ENCODE measurements at places on chromosomes 2 and 18.

DNA sequence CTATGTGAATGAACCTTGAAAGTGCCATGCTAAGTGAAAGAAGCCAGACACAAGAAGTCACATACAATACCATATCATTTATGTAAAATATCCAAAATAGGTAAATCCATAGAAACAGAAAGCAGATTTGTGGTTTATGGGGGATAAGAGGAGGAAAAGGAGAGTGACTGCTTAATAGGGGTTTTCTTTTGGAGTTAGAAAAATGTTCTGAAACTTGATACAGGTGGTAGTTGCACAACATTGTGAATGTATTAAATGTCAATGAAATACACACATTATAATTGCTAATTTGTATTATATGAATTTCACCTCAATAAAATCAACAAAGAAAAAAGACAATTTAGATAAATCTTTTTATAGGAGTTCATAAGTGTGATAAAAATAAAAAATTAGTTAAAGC is 37.1 kb downstream of the MEMO1 start:
- DNase-seq, result no peak

GRCh38 chr2:152115952-152116351 is 17.1 kb upstream of the CACNB4 start:
- DNase-seq, result no peak

DNA sequence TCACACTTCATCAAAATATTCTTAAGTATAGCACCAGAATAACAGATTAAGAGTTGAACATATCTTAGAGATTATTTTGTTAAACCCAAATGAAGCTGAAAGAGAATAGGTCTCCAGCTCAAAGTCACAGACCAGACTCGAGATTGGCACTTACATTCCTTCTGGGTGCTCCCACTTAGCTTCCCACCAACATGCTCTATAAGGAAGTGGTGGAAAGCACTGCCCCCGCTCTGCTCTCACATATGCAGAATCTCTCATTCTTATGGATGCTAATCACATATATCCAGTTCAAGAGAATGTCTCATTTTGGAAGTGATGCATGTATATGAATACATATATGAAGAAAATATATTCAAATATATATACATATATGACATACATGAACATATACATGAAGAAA is 71.5 kb upstream of the CD226 start:
- DNase-seq, result no peak

DNA sequence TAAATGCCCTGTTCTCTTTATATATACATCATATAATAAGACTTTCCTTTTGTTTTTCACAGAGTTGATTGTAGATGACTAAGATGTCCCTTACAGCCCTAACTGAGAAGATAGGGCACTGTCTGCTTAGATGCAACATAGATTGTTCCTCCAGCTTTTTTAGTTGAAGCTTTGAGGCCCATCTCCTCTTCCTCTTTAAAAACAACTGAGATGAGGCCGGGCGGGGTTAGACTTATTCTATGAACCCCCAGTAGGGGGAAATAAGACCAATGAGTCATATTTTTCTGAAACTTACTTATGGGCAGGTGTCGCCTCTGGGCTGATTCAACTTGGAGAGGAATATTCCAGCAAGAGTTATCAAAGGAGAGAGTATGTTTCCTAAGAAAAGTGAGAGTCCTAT is 84.6 kb downstream of the FBXO15 start:
- DNase-seq, result no peak

GRCh38 chr18:3869848-3870247 is 419.9 kb downstream of the TGIF1 start:
- DNase-seq, result peak; percentile 52

DNA sequence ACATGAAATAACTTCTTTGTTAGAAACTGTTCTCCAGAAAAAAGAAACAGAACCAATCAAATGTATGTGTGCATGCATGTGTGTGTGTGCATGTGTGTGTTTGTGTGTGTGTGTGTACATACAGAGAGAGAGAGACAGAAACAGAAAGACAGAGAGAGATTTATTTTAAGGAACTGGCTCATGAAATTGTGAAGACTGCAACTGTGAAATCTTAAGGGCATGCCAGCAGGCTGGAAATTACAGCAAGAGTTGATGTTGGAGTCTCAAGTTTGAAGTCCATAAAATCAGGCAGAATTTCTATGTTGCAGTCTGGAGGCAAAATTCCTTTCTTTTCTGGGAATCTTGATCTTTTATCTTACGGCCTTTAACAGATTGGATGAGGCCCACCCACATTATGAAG is 168.9 kb upstream of the CDH20 start:
- DNase-seq, result no peak

DNA sequence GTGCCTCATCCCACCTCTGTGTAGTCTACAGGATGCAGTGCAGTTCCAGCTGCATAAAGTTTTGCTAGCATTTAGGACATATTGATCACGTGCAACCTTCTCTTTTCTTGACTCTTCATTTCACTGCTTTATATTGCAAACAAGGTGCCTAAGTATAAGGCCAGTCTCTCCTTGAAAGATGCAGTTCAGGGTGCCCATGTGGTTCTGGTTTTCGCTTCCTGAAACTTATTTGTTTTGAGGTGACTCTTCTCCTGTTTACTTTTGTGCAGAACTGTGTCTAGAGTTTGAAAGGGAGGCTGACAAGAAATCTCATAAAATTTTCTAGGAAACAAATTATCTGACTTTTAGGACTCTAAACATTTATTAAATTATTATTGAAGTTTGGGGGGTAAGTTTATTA is 189.9 kb downstream of the UBE2E3 start:
- no peak for DNase-seq

DNA sequence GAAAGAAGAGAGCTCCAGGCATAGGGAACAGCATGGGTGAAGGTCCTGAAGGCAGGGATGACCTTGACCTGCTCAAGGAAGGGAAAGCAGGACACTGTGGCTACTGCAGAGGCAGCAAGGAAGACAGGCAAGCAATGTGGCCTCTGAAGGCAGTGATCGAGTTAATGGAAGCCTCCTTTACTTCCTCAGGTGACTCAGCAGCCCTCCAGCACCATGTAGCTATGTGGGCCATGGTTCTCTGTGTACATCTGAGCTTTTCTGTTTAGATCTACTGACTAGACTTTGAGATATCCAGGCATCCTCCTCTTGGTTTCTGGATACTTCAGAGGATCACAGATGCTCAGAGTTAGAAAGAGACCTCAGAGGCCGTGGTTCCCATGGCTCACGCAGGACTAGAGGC is 107.3 kb upstream of the PID1 start:
- DNase-seq, result no peak

- DNase-seq, result no peak
Measured at GRCh38 chr18:6251084-6251483, 163.6 kb downstream of the L3MBTL4 start.

DNA sequence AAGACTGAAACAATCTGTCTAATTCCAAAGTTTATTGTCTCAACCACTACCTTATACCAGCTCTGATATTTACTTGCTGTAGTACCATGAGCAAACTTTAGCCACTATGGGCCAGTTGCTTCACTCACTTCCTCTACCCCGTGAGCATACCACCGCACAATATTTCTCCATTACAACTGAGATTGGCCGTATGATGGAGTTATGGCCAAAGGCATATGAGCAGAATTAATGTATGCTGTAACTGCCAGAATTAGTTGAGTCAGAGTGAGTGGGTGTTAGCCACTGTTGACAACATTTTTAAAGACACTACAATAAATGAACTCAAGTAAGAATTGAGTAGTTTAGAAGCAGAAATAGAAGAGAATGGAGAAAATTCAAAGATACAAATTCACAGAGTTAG is 69.7 kb downstream of the LRATD1 start:
- no peak for DNase-seq

GRCh38 chr2:216119146-216119545 is 10.0 kb downstream of the XRCC5 start:
- no peak for DNase-seq

DNA sequence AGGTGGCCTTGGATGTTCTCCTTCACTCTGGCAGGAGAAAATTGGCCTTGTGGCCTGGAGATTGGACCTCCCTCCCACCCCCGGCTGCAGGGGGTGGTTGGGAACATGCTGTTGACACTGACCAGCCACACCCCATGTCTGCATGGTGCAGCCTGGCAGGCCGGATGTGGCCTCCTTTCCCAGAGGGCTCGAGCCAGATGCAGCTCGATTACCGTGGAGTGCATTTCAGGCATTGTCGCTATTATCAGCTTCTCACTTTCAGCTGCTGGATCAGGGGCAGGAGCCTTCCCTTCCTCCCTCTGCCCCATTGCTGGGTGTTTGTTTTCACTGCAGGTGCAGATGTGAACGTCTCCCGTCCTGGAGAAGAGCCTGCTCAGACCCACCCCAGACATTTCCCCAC is 211.0 kb upstream of the SIX2 start:
- DNase-seq, result no peak

DNA sequence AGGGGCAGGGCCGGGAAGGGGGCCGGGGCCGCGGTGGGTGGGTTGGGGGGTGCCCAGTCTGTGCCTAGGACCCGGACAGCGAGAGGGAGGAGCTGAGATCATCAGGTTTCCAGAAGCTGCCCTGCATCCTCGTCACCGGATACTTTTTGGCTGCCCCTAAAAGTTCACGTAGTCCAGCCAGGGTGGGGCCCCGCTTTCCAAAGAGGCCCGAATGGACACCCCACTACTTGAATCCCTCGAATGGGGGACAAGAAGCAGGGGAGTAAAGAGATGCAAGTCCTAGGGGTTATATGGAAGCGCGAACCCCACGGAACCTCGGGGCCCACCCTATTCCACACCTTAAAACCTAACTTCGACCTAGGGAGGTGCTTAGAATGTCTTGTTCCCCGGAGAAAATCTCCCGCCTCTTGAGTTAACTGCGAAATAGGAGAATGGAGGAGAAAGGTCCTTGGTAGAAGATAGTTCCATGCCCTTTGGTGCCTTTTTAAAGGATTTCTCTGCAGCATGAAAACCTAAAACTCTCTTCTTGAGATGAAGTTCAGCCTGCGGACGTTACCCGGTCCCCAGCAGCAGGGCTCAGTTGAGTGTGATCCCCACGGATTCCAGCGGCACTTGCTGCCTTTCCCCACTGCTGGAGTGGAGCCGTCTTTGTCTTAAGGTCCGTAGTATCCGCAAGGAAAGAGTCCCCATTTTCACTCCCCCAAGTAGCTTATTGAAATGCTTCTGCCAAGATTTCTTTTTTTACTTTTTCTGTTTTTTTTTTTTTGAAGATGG is 2.1 kb upstream of the RNF152 start:
- no peak for DNase-seq

DNA sequence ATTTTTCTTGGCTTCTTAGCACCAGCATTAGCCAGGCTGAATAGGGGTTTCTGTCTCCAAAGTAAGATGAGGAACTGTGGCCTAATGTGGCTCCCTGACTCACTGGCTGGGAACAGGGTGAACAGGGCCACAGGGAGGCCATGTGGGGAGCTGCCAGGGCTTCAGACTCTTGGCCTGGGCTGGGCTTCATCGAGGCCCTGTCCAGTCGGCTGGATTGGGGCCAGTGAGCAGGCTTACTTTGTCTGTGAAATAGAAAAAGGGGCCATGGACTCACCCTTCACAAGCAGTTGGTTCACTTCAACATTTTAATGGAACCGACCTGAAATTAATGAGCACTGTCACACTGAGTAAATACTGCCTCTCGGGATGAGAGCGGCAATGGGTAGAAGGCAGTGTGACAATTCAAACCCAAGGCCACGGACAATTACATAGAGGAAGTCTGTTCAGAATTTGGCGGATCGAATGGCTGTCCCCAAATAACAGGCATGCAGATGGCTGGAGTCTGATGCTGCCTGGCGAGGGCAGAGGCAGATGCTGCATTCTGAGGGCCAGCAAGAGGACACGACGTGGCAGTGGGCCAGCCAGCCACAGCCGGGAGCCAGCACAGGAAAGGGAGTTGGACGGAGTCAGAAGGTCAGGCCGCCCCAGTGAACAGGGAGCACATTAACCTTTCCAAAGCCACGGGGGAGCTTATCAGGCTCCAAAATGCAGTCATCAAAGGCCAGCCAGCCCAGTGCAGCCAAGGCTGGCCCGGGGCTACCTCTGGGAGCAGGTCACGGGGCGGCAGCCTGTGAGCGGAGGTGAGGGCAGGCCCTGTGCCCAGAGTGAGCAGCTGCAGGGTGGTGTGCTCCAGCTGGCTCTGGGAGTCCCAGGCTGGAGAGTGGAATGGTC is 146.6 kb upstream of the REV1 start:
- DNase-seq, result no peak

Measured in erythroblast (primary cell).